Stimulated activated CD4-positive, alpha-beta T cell treated with anti-CD3 and anti-CD28 coated beads, Interleukin-12 subunit alpha, Interleukin-12 subunit beta, amount 100 ng/mL, for 24 hours (primary cell): ENCODE measurements at places on chromosomes 7 and 10.

DNA sequence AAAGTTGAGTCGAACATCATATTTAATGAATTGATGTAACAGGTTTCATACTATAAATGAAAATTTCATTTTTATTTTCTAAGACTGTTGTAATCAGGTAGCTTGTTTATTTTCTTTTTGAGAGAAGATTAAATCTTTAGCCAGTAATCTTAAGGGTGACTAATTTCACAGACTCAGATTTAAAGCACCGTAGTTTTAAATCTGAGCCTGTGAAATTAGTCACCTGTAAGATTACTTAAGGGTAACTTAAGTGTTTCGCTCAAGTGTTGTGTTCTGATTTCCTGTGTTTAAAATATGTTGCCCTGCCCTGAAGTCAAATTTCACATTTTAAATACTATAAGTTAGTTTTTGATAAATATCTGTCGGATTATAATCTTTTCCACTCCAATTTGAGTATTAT is 35.8 kb upstream of the TMEM236 start:
- no peak for DNase-seq

DNA sequence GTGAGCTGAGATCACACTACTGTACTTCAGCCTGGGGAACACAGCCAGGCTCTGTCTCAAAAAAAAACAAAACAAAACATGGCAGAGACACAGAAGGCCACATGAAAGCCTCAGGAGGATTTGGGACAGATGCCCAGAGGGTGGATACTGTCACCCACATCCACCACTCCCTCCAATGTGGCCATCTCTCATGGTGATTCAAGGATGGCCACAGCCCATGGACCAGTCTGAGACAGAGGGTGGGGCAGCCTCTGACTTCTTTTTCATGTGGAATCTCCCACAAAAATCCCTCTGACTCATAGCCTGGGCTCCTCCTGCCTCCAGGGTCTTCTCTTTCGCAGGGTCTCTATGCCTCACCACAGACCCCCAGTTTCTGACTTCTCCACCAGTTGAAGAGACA is 59.0 kb upstream of the GTF2I start:
- no peak for DNase-seq

GRCh38 chr7:104908636-104909035 is 105.4 kb upstream of the KMT2E start:
- DNase-seq: no peak

DNA sequence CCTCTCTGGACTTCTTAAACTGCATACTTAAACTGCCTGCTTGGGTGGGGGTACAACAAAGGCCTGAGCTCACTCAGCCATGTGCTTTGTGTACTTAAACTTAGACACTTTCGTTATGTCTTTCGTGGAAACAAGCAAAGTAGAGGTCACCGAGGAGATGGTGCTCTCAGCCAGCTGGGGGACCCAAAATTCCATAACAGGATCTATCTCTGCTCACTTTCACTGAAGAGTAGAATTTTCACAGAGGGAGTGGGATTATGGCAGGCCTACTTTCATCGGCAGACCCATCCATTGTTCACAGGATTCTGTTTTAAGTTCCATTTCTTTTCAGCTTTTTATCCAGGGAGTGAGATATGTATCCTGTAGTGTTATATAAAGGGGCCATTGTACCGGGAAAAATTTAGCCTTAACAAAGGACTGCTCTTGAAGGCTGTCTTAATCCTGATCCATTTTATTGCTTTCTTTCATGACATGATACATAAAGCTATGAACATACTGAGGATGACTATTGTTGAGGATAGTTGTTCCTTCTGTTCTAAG is 370.0 kb upstream of the GHITM start:
- no peak for DNase-seq

DNA sequence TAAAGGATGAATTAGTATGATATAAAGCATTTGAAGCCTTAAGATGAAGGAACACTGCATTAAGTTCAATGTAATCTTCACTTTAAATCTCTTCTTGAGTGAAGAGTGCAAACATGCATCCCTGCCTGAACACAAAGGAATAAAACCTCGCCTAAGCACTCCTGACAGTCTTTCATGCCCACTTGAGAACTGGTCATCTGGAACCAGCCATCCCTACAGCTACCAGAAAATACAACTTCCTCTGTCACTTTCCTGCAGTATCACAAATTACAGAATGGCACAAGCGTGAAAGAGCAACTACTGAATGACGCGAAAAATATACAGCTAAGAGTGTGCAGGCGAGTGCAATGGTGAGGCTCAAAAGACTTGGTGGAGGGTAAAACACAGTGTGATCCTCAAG is 1079.9 kb downstream of the CNTNAP2 start:
- DNase-seq: no peak

- no peak for DNase-seq
Measured at GRCh38 chr7:66403564-66403963, 198.4 kb downstream of the TPST1 start.

- DNase-seq: no peak
Measured at GRCh38 chr10:83262434-83262833, 876.9 kb upstream of the GHITM start.

DNA sequence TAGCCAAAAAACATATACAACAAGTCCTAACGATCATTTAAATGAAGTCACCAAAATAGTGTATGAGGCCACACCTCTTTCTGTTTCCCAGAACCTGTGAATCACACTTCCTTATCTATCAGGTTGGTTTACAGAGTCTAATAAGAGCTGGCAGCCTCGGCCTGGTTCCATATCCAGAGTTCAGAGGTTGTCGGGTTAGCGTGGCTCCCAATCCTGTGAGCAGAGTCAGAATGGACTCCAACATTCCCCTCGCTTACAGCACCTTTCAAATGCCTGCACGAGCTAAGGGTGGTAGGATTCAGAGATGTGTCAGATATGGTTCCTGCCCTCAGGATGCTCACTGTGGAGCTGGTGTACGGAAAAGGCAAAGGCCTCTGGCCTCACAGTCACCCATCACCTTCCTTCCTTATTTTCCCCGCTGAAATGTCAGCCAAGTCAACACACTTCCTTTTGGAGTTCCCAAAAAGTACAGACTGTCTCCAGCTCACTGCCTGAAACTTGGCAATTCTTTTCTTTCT is 6.0 kb downstream of the IL15RA start:
- no peak for DNase-seq

- DNase-seq: no peak
Measured at GRCh38 chr10:60423920-60424319, 34.2 kb upstream of the ANK3 start.

GRCh38 chr10:65325913-65326312 is 1599.9 kb upstream of the LRRTM3 start:
- no peak for DNase-seq

GRCh38 chr10:97582169-97582568 is 2.0 kb upstream of the HOGA1 start:
- DNase-seq: no peak

- DNase-seq: no peak
Measured at GRCh38 chr10:77247031-77247990, 390.3 kb downstream of the KCNMA1 start.

DNA sequence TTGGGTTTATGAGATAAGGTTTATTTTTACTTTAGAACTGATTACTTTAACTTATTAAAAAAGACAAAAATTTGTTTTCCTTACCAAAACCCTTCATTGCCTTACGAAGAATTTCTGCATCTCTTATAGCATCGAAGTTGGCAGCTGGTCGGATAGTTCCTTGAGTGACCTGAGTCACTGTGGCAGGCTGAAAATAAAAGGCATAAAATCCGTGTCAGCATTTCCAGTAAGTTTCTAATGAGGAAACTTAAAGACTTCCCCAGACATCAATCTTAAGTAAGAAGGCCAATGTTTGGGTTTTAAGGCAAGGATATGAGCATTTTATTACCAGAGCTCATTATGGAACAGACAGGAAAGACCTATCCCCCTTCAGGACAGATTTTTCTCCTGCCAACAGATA is 25.6 kb downstream of the ANXA7 start:
- DNase-seq: no peak

GRCh38 chr10:127854769-127855590 is 37.8 kb downstream of the CLRN3 start:
- DNase-seq: no peak

DNA sequence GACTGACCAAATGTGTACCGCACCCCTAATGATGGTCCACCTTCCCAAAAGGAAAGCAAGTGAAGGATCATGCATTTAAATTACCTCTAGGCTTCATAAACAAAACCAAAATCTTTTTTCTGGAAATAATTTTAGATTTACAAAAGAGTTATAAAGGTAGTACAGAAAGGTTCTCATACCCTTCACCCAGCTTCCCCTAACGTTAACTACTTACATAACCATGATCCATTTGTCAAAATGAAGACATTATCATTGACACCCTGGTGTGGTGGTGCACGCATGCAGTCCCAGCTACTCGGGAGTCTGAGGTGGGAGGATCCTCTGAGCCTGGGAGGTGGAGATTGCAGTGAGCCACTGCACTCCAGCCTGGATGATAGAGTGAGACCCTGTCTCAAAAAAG is 75.1 kb upstream of the TCF7L2 start:
- DNase-seq: no peak

DNA sequence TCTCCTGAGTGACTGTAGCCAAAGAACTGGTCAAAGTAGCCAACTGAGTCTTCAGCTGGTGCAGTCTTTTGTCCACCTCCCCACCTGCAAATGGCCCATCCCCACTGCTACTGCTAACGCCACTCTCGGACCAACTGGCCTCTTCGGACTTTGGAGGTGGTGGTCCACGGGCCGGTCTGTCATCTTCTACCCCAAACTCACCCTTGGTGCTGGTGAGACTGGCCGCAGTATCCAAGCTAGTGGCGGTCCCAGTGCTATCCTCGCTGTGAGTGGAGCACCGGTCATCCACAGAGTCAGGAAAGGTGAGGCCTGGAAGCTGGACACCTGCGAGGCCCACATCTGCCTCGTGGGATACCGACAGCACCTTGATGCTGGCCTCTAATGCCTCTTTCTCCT is 750 bp downstream of the GCC1 start:
- no peak for DNase-seq

GRCh38 chr7:151987748-151988529 is 31.7 kb downstream of the GALNTL5 start:
- no peak for DNase-seq

GRCh38 chr10:28020993-28021982 is 22.4 kb upstream of the ODAD2 start:
- no peak for DNase-seq
